Progenitor cell of endocrine pancreas (in vitro differentiated cells): ENCODE measurements at places on chromosomes 7 and 10.

DNA sequence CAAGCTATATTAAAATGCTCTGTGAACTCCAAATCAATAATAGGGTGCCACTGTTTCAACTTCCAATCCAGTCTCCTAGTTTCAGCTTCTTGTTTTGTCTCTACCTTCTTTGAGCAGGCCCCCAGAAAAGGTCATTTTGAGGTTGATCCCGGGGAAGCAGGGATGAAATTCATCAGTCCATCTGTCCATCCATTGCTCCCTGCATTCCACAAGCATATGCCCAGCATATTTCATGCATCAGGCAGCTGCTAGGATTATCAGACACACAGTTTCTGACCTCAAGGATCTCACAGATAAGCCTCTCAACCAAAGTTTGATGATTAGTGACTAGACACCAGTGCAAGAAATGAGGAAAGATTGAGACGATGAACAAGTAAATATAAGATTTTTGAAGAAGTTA, 186.6 kb upstream of the PDE1C start:
- no peak for DNase-seq

DNA sequence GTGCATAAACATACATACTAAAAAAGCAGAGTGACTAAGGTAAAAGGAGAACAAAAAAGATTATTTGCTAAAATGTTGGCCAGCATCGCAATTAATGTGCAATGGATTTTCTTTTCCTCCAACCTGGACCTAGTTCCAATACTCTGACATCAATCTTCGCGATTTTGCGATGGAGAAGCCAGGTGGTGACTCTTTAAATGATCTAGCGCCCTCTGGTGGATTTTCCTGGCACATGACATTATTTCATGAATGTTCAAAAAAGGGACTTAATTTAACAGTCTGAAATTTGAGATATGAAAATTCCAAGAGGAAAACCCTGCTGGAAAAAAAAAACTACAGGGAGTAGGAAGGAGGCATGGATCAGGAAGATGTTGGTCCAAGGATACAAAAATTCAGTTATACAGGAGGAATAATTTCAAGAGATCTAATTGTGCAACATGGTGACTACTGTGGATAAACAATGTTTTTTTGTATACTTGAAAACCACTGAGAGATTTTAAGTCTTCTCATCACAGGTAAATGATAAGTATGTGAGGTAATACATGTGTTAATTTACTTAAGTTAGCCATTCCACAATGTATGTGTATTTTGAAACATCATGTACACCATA, 4.3 kb upstream of the KCNMA1 start:
- peak; percentile 62 for DNase-seq

- no peak for DNase-seq
Measured at GRCh38 chr10:130179640-130180039, 43.4 kb downstream of the GLRX3 start.

DNA sequence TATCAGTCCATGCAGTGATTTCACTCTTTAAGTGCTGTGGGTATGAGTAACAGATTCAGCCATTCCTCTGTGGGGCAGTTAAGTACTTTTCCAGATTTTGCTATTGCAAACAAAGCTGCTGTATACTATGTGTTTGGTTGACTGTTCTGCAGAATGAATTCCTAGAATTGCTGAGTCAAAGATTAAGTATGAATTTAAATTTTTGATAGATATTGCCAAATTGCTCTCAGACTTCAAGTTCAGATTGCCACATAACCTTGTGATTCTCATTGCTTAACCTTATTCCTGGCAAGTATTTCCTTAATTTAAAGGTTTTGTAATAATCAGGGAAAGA, 21.6 kb upstream of the SAR1A start:
- no peak for DNase-seq

DNA sequence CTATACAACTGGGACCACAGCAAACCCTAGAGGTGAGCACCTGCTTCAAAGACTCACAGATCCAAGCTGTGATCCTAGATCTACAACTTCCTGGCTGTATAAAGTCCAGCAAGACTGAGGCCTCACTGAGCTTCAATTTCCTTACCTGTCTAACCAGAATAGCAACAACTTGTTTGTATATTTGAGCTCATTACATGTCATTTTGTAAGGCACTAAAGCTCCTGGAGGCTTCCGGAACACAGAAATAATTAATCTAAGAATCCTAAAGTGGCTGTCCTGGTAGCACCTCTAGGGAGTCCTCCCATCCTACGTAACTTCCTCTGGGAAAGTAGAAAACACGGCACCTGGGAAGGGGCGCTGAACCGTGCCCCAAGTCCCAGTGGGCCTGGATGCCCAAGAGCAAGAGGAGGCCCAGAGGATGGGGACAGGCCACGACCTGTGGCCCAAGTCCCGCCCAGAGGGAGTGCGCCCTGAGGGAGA, 39.4 kb downstream of the HK1 start:
- DNase-seq: no peak

DNA sequence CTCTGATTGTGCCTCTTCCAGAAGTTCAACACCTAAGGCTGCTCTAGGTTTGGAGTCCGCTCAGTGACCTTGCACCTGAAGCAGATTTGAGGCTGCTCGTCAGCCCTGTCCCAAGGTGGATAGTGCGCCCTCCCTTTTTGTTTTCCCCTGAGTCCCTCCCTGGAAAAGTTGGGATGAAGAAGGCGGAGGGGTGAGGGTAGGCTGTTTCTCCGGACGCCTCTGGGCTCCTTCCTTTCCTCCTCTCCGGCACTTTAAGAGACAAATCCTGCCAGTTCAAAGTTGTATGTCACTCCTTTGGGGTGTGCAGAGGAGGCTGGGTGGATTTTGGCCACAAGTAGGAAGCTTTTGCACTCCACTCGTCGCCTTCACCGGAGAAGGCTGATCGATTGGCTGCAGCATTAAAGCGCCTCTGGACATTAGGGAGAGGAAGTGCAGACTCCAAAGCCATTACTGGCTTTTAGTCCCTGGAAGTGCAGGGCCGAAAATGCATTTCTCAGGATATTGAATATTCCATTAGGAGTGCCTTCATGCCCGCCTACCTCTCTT, 81.9 kb upstream of the PRKG1 start:
- DNase-seq: no peak

DNA sequence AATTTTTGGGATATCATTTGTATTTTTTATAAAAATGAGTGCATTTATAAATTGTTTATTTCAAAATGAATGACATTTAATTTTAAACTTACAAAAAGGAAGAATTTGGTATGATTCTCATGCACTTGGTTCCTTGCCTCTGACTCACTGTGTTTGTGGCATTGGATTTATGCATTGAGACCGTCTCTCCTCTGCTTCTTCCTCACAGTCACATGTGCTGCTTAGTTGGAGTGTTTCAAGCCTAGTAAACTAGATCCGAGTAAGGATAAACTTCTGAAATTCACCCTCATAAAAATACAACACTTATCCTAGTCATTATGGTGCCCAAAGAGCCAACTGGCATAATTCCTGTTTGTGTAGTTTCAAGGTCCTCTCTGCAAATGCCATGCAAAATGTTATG, 19.1 kb upstream of the FZD8 start:
- no peak for DNase-seq

- no peak for DNase-seq
Measured at GRCh38 chr7:113582471-113582870, 336.3 kb downstream of the PPP1R3A start.

GRCh38 chr7:148191391-148192065, 399.0 kb upstream of the C7orf33 start:
- DNase-seq: no peak

GRCh38 chr7:124942399-124942798, 12.8 kb upstream of the POT1 start:
- DNase-seq: no peak

GRCh38 chr10:80191589-80192270, 13.6 kb downstream of the ANXA11 start:
- no peak for DNase-seq

DNA sequence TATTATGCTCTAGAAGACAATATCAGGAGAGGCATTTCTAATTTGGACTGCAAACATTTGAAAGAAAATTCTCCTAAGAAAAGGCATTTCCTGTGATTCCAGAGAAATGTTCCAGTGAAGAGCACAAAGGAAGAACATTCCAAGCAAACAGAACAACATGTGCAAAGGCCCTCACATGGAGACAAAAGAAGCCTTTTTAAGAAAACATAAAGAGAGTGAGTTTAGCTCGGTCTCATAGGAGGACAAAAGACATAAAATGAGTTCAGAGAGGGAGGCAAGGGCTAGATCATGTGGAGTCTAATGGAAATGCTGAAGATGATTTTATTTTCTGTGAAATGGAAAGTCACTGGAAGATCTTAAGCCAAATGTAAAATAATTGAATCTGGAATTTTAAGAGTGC, 269.8 kb upstream of the HGF start:
- DNase-seq: no peak

DNA sequence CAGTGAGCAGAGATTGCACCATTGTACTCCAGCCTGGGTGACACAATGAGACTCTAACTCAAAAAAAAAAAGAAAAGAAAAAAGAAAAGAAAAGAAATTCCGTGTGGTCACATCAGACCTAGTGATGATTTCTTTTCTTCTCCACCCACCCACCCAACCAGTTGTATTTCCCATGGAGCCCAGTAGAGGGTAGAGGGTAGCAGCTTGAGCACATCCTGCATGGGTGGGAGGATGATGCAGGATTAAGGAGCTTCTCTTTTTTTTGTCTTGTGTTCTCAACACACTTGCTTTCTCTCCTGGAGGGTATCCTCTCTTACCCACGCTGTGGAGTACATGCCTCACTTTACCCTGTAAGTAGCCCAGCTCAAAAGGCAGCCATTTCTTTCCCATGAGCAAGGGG, 118.6 kb upstream of the CARD11 start:
- DNase-seq: no peak

- no peak for DNase-seq
Measured at GRCh38 chr7:104529567-104529966, 201.2 kb downstream of the LHFPL3 start.

DNA sequence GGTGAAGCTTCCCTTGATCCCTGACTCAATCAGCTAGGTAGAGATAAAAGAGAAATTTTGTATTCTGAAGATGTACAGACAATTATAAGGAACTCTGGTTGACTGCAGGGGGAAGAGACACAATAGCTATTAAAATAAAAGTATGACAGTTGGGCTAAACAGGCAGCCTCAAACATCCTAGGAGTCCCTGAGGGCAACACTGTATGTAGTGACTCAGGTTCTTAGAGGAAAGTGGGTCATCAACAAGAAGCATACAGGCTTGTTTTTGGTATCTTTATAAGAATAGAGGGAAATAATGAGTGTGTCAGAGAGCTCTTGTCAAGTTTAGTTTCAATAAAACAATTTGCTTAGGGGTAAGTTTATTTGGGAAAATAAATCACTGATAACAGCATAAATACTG, 150.3 kb downstream of the AUTS2 start:
- DNase-seq: no peak

GRCh38 chr7:74235518-74236268, 18.5 kb downstream of the RFC2 start:
- DNase-seq: no peak

DNA sequence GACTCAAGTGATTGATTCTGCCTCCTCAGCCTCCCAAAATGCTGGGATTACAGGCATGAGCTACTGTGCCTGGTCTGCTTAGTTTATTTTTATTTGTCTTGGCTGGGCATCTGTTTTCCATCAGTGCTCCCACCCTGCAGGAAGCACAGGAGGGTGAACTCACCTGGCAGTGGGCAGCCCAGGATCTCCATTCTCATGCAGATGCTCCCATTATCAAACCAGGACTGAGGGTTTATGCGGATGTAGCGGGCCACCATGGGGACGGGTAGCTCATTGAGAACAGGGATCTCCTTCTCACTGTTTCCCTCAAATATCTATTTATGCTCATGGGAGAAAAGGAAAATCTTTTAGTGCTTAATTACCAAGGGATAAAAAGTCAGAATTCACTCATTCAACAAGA, 93.8 kb downstream of the CPXM2 start:
- no peak for DNase-seq

DNA sequence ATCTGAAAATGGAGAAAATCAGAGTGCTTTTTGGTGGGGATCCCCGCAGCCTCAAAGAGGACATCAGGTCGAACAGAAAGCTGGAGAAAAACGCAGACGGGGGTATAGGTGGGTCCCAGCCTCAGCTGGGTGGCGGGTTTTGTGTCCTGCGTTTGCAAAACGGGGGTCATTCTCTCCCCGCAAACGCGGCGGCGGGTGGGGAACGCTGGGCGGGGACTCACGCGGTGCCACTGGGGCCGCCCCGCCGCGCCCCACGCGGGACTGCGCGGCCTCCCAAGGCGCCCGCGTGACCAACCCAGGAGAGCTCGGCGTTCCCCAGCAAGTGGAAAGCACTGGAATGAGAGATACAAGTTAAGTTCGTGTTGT, 806 bp upstream of the VIPR2 start:
- no peak for DNase-seq

DNA sequence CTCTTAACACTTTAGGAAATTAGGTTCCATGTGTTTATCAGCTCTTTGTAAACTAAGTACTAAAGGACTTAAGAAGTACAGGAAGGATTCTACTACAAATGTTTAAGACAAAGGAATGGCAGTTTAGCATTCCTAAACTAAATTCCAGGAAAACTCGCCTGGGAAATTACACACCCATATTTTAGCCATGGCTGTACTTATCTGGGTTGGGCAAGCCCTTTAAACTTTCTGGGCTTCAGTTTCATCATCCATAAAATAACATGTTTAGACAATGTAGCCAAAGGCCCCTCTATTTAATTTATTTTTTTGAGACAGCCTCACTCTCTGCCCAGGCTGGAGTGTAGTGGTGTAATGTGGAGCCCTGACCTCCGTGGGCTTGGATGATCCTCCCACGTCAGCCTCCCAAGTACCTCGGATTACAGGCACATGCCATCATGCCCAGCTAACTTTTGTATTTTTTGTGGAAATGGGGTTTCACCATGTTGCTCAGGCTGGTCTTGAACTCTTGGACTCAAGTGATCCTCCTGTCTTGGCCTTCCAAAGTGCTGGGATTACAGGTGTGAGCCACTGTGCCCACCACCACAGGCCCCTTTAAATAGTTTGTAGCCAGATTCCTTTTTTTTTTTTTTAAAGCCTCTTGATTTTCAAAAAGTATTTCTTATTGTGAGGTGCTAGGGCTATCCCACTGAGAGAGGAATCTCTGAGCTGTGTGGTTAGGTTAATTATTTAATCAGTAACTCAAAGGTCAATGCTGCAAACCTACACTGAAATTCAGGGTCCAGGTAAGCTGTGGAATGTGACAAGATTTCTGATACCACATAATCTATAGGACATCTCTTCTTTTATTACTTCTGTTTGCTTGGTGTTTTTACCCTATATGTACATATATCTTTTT, 32.1 kb downstream of the TMEM60 start:
- DNase-seq: no peak

DNA sequence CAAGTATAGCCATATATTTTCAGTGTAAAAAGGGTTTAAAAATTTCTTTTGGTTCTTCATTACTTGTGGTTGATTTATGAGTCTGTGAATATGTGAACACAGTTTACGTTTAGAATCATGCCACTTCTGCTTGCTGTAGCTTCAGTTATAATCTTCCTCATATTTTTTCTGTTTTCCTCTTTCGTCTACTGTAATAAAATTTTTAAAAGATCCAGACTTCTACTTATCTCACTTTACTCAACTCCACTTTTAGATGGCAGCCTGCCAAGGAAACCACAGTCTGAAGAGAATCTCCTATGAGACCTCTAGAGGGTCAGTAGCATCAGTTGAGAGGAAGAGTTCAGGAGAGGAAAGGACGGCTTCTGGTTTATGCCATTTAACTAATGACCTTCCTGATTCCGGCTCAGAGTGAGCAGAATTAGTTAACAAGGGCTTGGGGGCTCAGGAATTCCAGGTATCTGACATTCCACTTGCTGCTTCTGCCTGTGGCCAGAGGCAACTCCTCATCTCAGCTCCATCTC, 21.4 kb downstream of the CREB5 start:
- no peak for DNase-seq

- no peak for DNase-seq
Measured at GRCh38 chr7:12554351-12554750, 16.2 kb upstream of the SCIN start.
